ENCODE measurements at places on chromosomes 1 and 21.

DNA sequence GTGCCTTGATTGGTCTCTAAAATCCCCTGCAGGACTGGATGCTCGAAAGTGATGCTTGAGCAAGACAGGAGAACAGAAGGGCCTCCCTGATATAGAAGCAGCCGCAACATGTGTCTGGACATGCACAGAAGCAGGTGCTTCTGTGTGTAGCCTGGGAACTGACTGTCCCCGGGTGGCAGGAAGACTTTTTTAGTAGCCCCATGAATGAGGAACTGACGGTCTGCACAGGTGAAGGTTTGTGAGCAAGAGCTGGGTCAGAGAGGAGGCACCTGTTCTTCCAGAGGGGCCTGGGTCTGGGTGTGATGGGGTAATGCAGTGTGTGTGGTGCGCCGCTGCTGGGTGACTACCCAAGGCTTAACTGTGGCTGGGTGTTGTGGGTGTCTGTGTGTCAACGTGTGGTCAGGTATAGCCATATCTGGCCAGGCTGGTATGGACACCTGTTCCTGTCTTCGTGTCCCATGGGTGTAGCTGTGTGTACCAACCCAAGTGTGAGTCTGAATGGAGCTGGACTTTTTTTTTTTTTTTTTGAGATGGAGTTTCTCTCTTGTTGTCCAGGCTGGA lies 39.1 kb upstream of the FOXO6 start:
- DNase-seq = no peak

- DNase-seq = no peak
Measured at GRCh38 chr1:155324717-155325602, 4.3 kb downstream of the RUSC1 start.

DNA sequence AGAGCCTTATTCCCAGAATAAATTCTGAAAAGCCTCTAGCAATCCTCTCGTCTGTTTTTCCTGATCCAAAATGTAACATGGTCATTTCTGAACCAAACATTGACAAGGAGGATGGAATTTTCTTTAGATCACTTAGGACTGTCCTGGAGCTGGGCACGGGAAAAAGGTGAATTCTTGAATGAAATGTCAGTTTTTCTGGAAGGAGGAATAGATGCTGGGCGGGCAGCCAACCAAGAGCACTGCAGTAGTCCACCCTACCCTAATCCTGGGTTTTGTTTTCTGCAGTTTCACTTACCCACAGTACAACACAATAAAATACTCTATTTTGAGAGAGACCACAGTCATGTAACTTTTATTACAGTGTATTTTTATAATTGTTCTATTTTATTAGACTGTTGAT lies 20.9 kb downstream of the RIT1 start:
- no peak for DNase-seq

DNA sequence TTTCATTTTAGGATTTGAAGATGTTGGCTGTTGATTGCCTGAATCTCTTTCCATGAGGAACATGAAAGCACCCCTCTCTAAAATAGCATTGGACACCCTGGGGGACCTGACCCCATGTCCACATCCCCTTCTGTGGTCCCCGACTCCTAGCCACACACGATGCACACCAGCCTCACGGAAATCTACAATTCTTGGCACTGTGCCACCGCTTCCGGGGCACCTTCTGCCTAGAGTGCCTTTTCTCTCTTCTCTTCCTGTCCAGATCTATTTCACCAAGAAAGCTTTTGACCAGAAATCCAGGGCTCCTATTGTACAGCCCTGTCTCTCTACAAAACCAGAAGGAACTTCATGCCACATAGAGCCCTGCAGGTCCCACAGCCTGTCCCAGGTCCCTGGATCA lies 50.3 kb downstream of the MYSM1 start:
- DNase-seq = no peak

GRCh38 chr1:78619803-78620579 lies at the start of gene IFI44L:
Gene IFI44L (plus strand): TSS chr1:78620448. CDS start chr1:78627916, 7,468 bp downstream.
- DNase-seq = peak; percentile 42

GRCh38 chr1:230005040-230005439 lies 62.0 kb upstream of the GALNT2 start:
- no peak for DNase-seq
